PC-9 (cell line): ENCODE measurements at places on chromosomes 1 and 21. TPM values are rescaled to one million over a fixed set of nuclear protein-coding genes. Genes with fewer than 3 reads are reported as not detected.

The ALDH4A1 gene
- 15.0 and 19.4 TPM in 2 replicates for total RNA-seq

The DENND2C gene
- 0.70 and 1.1 TPM in 2 replicates for total RNA-seq

The TBX15 gene
- total RNA-seq = not detected in 2 replicates

The KRTAP11-1 gene
- total RNA-seq = not detected in 2 replicates

GRCh38 chr1:160818207-160818937, 22.4 kb downstream of the LY9 start:
- H3K27me3 ChIP-seq = no peaks in the 10 kb centered on the region
- no peak overlapping the region for H3K27ac ChIP-seq
- no peak overlapping the region for H3K4me3 ChIP-seq
- DNase-seq = no peak
- H3K36me3 ChIP-seq = no peaks in the 10 kb centered on the region

- peaks cover 6% of the 10 kb centered on the region; the same call in 1 of the 2 replicates for H3K4me1 ChIP-seq
- no peaks in the 10 kb centered on the region for H3K36me3 ChIP-seq
- peak; percentile 61 for DNase-seq
- no peaks in the 10 kb centered on the region for H3K27me3 ChIP-seq
- H3K4me3 ChIP-seq = no peak overlapping the region
These were observed 25.3 kb upstream of the SIPA1L2 start for GRCh38 chr1:232655028-232655745.

DNA sequence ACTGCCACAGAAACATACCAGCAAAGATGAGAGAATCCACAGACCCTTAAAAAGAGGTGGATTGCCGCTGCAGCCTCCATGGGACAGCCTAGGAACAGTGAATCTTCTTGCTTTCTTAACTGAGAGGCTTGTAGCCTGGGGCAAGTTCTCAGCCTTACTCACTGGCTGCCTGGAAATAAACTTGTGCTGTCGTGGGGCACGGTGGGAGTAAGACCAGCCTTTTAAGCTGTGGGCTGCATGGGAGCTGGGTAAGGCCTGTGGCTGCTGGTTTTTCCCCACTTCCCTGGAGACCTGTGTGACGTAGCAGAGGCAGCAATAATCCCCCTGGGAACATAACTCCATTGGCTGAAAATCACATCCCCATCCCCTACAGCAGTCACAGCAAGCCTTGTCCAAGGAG, 30.8 kb downstream of the CD2 start:
- no peak for DNase-seq
- H3K36me3 ChIP-seq = no peaks in the 10 kb centered on the region
- no peaks in the 10 kb centered on the region; the same call in 1 of the 2 replicates for H3K27me3 ChIP-seq
- H3K27ac ChIP-seq = no peak overlapping the region
- no peaks in the 10 kb centered on the region for H3K4me1 ChIP-seq

GRCh38 chr21:30153697-30154340, 12.8 kb downstream of the CLDN17 start:
- no peaks in the 10 kb centered on the region for H3K27me3 ChIP-seq
- H3K4me3 ChIP-seq = no peak overlapping the region
- no peak for DNase-seq
- H3K4me1 ChIP-seq = no peaks in the 10 kb centered on the region

- no peaks in the 10 kb centered on the region for H3K36me3 ChIP-seq
- H3K4me3 ChIP-seq = no peak overlapping the region
- H3K27me3 ChIP-seq = no peaks in the 10 kb centered on the region
- DNase-seq = peak; percentile 42
- H3K4me1 ChIP-seq = peaks cover 10% of the 10 kb centered on the region; the same call in 1 of the 2 replicates
These were observed 180.0 kb downstream of the TTLL7 start for GRCh38 chr1:83818916-83819315.

GRCh38 chr1:247358920-247359319, 27.3 kb upstream of the ZNF496 start:
- no peak overlapping the region for H3K27ac ChIP-seq
- no peak for DNase-seq
- H3K4me3 ChIP-seq = no peak overlapping the region
- no peaks in the 10 kb centered on the region for H3K4me1 ChIP-seq
- no peaks in the 10 kb centered on the region for H3K27me3 ChIP-seq

GRCh38 chr1:246579818-246580217, 13.6 kb downstream of the CNST start:
- DNase-seq = no peak
- H3K4me3 ChIP-seq = no peak overlapping the region
- H3K36me3 ChIP-seq = no peaks in the 10 kb centered on the region
- no peaks in the 10 kb centered on the region for H3K27me3 ChIP-seq

GRCh38 chr1:28887835-28888682, 26.3 kb upstream of the EPB41 start:
- no peaks in the 10 kb centered on the region for H3K36me3 ChIP-seq
- peaks cover 19% of the 10 kb centered on the region for H3K4me1 ChIP-seq
- DNase-seq = peak; percentile 41
- H3K27ac ChIP-seq = no peak overlapping the region
- H3K4me3 ChIP-seq = peak overlapping the region; percentile 75
- no peaks in the 10 kb centered on the region for H3K27me3 ChIP-seq

GRCh38 chr1:212554401-212554800, 54.2 kb upstream of the ATF3 start:
- peaks cover 4% of the 10 kb centered on the region; the same call in 1 of the 2 replicates for H3K4me1 ChIP-seq
- no peaks in the 10 kb centered on the region for H3K27me3 ChIP-seq
- no peak for DNase-seq
- no peaks in the 10 kb centered on the region for H3K36me3 ChIP-seq
- H3K27ac ChIP-seq = no peak overlapping the region

- no peaks in the 10 kb centered on the region for H3K36me3 ChIP-seq
- no peaks in the 10 kb centered on the region for H3K4me1 ChIP-seq
- no peak overlapping the region for H3K27ac ChIP-seq
These were observed 161.3 kb downstream of the GALNT2 start for GRCh38 chr1:230228236-230228897.

GRCh38 chr1:207981976-207982375, 71.1 kb upstream of the CD34 start:
- H3K27ac ChIP-seq = no peak overlapping the region
- no peaks in the 10 kb centered on the region for H3K4me1 ChIP-seq
- no peak for DNase-seq
- peaks cover 31% of the 10 kb centered on the region for H3K27me3 ChIP-seq
- H3K36me3 ChIP-seq = no peaks in the 10 kb centered on the region
